Ureter (tissue), 1 donor: ENCODE measurements at places on chromosomes 1 and 21. TPM values are rescaled to one million over a fixed set of nuclear protein-coding genes. Genes with fewer than 3 reads are reported as not detected.

GRCh38 chr1:154964359-154964758 lies 2.8 kb upstream of the PYGO2 start:
- no peak for DNase-seq

GRCh38 chr1:67886076-67886475 lies 52.8 kb upstream of the GNG12 start:
- no peak for DNase-seq

DNA sequence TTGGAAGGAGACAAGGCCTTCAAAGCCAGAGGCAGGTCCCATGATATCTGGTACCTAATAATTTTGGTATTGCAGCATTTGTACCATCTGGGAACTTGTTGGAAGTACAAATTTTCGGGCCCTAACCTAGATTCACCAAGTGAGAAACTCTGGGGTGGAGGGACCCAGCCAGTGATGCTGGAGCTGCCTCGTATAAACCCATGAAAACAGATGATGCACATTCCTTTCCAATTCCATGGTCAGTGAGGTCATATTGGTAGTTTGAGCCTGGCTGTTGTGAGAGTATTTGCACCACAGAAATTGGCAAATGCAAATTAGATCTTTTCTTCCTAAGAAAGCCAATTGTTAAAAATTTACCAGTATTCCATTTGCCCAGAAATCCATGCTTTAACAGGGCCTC lies 269.6 kb upstream of the PLXNA2 start:
- no peak for DNase-seq

GRCh38 chr1:210366767-210367166 lies 38.1 kb downstream of the HHAT start:
- DNase-seq, result no peak

DNA sequence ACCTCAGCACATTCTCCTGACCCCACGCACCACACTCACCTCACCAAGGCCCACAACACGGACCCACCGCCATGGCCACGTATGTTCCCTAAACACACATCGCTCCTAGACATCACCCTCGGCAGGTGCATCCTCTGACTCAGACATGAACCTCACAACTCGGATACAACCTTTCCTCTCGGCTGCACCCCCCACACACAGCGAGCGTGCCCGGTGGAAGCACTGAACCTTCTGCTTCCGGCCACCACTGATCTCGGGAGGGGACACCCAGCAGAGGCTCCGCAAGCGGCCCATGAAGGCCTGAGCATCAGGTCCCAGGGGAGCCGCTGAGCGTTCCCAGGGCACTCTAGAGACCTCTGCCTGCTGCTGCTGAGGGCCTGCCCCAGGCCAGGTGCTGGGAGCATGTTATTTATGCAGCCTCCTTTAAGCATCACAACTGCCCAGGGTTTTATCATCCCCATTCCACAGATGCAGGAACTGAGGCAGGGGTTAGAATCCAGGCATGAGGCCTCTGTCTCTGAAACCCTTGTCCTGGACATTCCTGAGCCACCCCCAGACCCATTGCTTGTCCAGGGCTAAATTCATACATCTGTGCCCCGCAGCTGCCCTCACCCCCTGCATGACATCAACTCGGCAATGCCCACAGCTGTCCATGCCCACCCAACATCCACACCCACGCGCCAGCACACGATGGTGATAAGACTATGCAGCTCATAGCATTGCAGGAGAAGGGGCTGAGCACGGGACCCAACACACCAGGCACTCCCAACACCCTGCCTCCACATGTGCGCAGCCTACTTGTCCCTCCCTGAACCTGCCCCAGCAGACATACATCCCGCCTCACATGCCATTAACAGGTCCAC lies 27.0 kb downstream of the SDC3 start:
- DNase-seq, result no peak

DNA sequence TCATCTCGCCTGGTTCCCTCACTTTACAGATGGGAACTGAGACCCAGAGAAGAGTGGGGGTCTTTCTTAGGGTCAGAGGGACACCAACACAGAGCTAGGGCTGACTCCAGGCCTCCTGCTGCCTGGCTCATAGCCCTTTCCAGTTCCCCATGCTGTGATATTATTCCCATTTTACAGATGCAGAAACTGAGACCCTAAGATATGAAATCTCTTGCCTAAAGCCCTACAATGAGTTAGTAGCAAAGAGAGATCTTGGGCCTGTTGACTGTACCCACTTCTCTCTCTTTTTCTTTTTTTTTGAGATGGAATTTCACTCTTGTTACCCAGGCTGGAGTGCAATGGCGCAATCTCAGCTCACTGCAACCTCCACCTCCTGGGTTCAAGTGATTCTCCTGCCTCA lies 49.9 kb downstream of the SLC9A1 start:
- no peak for DNase-seq

GRCh38 chr1:115308969-115309368 lies 29.1 kb downstream of the NGF start:
- no peak for DNase-seq

DNA sequence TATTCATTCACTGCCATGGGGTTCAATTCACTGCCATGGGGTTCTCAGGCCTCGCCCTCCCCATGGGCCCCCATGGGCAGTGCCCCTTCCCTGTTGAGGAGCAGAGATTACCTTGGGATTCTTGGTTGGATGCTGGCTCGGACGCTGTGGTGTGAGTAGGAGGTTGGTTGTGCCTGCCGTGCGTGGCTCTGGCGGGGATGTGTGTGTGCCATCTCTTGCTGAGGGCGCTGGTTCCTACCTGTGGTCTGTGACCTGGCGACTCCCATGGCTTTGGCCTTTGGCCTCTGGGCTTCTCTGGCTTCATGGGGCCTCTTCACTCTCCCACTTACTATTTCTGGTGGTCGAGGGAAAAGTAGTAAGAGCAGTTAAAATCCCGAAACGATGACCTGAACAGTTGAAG lies 42.1 kb downstream of the PCNT start:
- no peak for DNase-seq

DNA sequence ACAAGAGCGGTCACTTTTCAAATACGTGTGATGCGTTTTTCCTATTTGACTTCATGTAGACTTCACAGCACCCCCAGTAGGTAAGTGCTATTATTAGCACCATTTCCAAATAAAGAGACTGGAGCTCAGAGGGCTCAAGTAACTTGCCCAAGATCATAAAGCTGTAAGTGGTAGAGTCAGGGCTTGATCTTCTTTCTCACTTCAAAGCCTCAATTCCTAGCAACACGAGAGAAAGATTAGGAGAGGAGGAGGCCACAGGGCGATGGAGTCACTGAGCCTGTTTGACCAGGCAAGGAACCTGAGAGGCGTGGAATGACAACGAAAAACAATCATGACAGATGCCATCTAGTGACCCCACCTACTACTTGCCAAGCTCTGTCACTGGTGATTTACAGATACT lies 181.0 kb downstream of the FOXD2 start:
- DNase-seq, result no peak

GRCh38 chr1:182783068-182783467 lies 6.5 kb upstream of the NPL start:
- DNase-seq, result no peak

Gene BCL2L15
- total RNA-seq, result 8.0 TPM

Gene RHBDL2
- total RNA-seq, result 19.3 TPM

Gene FMN2
- total RNA-seq, result 0.49 TPM

Gene OXCT2
- total RNA-seq, result 1.1 TPM

Gene TGFB2
- 17.4 TPM for total RNA-seq

Gene L1TD1
- not detected for total RNA-seq
